Mammary epithelial cell (primary cell): ENCODE measurements at places on chromosomes 3 and 15. TPM values are rescaled to one million over a fixed set of nuclear protein-coding genes. Genes with fewer than 3 reads are reported as not detected.

The FRMD5 gene
- total RNA-seq = 12.5 and 12.6 TPM in 2 replicates

The PCSK6 gene
- total RNA-seq = 6.1 and 10.6 TPM in 2 replicates

The ISG20 gene
- total RNA-seq = 1.0 TPM

The NMB gene
- total RNA-seq = 3.7 and 4.9 TPM in 2 replicates

The FBXO45 gene
- total RNA-seq = 11.9 and 13.5 TPM in 2 replicates

The TMEM202 gene
- total RNA-seq = not detected

The TUBGCP5 gene
- total RNA-seq = 12.6 and 21.5 TPM in 2 replicates

The KBTBD13 gene
- total RNA-seq = not detected

The CACNA2D3 gene
- not detected in 2 replicates for total RNA-seq

The FBLN2 gene
- 2.2 TPM for total RNA-seq

The PLAAT1 gene
- 0.56 and 0.61 TPM in 2 replicates for total RNA-seq

The TNIK gene
- 8.2 and 9.7 TPM in 2 replicates for total RNA-seq

The IL12A gene
- 0.83 TPM for total RNA-seq
